Kidney tubule cell (primary cell): ENCODE measurements at places on chromosomes 3 and 15.

DNA sequence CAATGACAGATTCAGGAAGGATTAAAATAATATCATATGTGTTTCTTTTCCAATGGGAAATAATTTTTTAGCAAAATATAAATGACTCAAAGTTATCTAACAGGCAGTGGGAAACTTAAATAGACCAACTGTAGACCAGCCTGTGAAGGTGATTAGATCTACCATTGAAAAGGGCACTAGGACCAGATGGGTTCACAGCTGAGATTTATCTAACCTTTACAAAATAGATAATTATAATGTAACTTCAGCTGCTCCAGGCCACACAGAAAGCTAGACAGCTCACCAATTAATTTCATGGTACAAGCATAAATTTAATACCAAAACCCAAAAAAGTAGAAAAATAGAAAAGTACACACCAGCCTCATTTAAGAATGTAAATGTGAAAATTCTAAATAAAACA, 240.4 kb upstream of the MRPL3 start:
- no peak for DNase-seq

- DNase-seq: no peak
Observed at GRCh38 chr3:181703601-181704420, 7.9 kb upstream of the SOX2 start.

DNA sequence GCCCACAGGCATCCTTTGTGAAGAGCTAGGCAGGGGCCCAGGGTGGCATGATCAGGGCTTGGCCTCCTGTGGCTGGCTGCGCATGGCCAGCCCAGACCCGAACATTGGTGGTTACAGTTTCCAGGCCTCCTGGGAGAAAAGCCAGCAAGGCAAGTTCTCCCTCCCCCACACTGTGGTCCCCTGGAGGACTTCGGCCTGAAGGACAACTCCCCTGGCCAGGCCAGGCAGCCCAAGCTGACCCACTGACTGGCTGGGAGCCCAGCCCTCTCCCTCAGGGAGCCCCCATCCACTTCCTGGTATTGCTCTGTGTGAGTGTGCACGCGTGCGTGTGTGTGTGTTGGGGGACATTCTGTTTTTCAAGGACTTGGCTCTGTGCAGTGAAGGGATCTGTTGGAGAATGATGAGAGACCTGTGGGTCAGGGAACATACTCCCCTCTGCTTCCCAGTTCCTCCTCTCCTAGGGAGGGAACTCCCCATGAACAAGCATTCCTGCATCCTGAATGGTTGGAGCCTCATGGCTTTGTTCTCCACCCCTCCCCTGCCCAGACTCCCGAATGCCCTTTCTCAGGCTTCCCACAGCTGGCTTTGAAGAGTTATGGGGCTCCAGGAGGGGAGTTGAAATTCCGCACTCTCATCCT, 29.5 kb downstream of the CORO2B start:
- DNase-seq: peak; percentile 32

DNA sequence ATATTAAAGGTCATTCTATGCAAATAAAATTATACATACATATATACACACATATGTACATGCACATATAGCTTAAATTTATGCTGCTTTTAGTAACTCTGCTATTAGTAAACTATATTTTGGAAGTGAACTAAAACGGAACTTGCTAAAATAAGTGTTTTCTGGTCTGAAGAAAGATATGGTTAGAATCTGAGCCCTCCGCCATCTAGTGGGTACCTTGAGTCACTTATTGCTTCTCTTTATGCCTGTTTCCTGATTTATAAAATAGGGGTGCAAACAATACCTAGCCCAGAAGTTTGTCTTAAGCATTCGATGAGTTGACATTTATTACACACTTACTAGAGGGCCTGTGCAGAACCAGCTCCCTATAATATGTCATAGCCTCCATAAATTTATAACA, 255.7 kb downstream of the CNTN6 start:
- no peak for DNase-seq

DNA sequence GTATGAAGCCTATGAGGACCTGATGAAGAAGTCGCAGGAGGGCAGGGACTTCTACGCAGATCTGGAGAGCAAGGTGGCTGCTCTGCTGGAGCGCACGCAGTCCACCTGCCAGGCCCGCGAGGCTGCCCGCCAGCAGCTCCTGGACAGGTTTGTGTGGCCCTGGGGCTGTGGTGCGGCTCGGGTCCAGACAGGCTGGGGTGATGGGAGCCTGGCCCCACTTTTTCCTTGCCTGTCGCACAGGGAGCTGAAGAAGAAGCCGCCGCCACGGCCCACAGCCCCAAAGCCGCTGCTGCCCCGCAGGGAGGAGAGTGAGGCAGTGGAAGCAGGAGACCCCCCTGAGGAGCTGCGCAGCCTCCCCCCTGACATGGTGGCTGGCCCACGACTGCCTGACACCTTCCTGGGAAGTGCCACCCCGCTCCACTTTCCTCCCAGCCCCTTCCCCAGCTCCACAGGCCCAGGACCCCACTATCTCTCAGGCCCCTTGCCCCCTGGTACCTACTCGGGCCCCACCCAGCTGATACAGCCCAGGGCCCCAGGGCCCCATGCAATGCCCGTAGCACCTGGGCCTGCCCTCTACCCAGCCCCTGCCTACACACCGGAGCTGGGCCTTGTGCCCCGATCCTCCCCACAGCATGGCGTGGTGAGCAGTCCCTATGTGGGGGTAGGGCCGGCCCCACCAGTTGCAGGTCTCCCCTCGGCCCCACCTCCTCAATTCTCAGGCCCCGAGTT, 29.0 kb downstream of the PTPN23 start:
- DNase-seq: no peak

DNA sequence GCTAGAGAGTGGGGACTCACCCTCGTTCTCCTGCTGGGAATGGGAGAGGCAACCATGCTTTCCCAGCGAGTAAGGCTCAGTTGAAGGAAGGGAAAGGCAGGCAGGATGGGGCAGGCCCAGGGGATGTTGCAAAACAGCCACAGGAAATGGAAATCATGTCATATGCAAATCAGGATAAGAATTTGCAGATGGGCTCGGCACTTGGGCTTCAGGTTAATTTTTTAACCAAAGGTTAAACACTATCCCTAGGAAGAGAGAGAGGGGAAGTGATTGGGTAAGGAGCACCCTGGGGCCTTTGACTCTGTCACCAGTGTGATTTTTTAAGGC, 14.6 kb upstream of the PLA2G4E start:
- peak; percentile 87 for DNase-seq

GRCh38 chr3:115852278-115852677, 229.0 kb downstream of the GAP43 start:
- DNase-seq: no peak

GRCh38 chr3:16398648-16399047, 114.9 kb downstream of the RFTN1 start:
- peak; percentile 15 for DNase-seq

GRCh38 chr3:147119989-147120388, 286.4 kb downstream of the ZIC4 start:
- no peak for DNase-seq

DNA sequence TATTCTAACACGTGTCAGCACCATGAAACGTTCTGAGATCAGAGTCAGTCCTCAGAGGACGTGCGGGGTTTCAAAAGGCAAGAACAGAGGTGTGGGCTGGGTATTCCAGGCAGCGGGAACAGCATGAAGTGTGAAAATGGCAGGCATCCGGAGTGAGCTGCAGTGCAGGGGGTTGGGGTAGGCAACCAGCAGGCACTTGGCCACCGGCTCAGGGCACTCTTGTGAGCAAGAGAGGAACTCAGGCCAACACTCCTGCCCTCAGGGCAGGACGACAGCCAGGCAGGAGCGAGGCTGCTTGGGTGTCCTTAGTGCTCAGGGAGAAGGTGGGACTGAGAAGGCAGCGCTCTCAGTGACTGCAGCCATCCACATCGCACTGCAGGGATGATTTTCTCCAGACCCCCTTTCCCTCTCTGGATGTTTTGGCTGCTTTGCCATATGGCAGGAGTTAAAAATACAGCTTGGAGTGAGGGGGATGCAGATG, 151.1 kb downstream of the NUP210 start:
- no peak for DNase-seq

- no peak for DNase-seq
Observed at GRCh38 chr3:122966045-122966444, 61.5 kb downstream of the SEMA5B start.

DNA sequence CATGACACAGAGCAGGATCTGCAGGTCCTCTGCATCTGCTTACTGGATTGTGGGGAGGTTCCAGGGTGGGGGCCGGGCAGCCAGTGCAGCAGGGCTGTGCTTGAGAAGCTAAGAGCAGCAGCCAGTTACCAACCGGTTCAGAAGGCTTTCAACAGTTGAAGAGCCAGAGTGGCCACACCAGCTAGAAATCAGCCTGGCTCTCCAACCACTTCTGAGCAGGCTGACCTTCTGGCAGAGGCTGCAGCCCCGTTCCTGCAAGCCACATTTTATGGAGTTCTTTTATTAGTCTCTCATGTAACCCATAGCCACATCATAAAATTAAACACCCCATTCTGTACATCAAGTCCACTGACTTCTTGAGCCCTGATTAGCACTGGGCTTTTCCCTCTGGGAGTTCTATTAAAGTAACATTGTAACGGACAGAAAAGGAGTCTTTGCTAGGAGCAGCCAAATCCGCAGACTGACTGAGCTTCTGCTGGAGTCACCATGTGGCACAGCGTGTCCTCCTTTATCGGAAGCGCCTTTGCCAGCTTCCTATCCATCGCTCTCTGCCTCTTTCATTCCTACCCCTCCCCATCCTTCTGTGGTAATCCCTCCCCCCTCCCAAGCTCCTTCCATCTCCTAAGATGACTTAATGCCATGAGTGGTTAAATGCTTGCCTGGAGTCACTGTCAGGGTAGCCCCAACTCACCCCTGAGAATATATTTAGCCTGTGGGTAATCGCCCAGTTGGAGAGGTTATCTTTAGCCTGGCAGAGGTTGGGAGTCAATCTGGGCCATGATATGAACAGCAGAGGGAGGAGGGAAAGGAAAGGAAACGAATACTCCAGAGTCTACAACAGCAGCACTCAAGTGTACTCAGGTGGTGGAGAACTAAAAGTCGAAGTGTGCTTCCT, 138.5 kb upstream of the HES1 start:
- DNase-seq: no peak

GRCh38 chr3:124926426-124927101, 8.0 kb downstream of the MUC13 start:
- no peak for DNase-seq

DNA sequence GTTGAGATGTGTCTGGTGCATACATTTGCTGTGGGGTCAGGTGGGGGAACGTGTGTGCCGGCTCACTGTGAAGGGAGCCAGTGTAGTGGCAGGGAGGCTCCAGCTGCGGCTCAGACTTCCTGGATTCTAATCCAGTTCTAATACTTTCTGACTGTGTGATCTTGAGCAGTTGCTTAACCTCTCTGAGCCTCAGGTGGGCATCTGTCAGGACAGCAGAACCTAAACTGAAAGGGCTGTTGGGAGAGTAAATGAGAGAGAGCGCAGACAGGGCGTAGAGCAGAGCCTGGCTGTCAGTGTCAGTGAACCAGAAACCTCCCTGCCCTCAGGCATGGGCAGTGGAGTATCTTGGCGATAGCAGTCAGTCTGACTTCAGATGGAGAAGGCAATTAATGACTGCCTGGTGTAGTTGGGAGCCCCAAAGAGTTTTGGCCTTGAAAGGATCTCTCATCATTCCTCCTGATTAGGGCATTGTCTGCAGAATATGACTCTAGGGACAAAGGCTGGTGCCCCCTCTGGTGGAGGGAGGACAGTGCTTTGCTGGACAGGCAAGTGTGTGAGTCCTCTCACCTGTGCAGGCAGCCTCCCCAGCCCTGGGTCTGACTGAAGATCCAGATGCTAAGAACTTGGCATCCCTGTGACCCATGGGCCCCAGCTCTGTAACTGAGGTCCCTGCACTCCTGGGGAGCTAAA, 9.6 kb downstream of the KBTBD13 start:
- DNase-seq: peak; percentile 40

GRCh38 chr3:39121621-39122020, 14.1 kb downstream of the TTC21A start:
- DNase-seq: no peak

DNA sequence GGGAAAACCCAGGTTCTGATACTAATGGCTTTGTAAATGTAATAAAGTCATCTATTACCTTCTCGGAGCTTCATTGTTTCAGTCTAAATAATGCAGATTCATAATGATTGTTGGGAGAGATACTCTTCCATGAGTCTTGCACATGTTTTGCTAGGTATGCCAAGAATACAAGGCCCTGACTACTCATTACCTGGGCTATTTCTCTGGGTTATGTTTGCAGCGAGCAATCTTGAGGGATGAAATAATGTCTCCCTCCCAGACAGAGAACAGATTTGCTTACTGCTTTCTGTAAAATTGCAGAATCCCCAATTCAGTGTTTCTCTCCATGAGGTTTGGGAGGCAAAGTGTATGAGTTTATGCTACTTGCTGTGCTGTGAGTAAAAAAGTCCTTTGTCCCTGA, 6.2 kb upstream of the CLASP2 start:
- no peak for DNase-seq

DNA sequence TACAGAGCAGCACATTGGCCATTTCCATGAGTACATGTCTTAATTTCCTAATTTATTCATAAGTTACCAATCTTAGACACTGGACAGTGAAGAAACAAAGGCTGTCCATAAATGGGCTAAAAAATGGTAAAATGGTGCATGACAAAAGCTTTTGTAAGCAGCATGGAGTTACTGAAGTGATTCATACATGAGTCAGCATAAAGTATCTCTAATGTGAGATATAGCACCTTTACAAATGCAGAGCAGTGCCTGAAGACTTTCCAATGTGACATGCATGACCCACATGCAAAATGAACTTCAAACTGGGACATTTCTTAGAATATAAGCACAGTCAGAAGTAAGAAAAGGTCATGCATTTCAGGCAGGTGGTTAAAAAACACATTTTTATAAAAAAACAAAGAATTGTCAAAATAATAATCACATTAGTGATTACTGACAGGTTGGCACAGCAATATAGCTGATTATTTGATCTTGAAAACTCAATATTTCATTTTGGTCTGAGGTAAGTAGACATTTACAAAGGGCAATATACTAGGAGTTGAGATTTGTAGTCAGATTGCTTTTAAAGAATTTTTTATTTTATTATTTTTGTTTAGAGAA, 299.3 kb downstream of the PLCL2 start:
- DNase-seq: peak; percentile 69

- DNase-seq: no peak
Observed at GRCh38 chr3:4323246-4324027, 20.3 kb downstream of the SETMAR start.

GRCh38 chr3:88059380-88060170, 520 bp downstream of the ZNF654 start:
- DNase-seq: no peak

GRCh38 chr15:74053941-74054529, 28.3 kb downstream of the GOLGA6A start:
- DNase-seq: peak; percentile 56

GRCh38 chr3:5151586-5151985, 29.5 kb downstream of the ARL8B start:
- no peak for DNase-seq
